ENCODE measurements at places on chromosomes 7 and 10.

GRCh38 chr10:75371010-75371409, 30.6 kb downstream of the ZNF503 start:
- DNase-seq, result no peak

- DNase-seq, result no peak
Measured at GRCh38 chr7:68503400-68503799, 1094.9 kb upstream of the AUTS2 start.

DNA sequence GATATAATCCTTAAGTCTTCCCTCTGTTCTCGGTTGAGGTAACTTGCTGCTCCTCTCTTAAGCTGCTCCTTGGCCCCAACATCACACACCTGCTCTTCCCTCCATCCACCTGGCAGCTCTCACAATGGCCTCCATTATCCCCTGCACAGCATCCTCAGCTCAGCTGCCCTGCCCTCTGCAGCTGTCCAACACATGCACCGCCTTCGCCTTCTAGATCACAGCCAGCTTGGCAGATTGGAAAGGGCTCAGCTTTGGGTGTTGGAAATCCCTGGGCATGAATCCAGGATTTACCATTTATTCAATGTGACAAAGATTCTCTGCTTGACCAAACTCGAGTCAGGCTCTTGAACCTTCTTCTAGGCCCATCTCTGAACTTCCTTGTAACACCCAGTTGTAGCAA, 20.6 kb downstream of the RGR start:
- no peak for DNase-seq

- DNase-seq, result no peak
Measured at GRCh38 chr7:115198143-115198542, 276.2 kb downstream of the MDFIC start.

DNA sequence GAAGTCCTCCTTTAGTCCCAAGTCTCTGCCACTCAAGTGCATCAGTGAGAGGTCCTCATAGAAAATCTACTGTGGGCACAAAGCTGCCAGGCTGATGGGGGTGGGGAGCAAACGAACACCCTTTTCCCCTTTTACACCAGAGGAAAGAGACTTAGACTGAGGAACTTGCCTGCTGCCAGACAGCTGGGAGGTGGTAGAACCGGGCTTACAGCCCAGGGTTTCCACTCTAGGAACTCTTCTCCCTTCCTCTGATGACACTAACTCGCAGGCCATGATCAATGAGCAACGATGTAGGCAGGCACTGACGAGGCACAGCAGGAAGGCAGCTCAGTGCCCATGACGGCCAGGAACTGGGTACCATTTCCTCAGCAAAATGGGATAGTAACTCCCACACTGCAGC, 11.0 kb upstream of the SH2D4B start:
- no peak for DNase-seq

- no peak for DNase-seq
Measured at GRCh38 chr10:8076933-8077332, 22.4 kb downstream of the GATA3 start.

DNA sequence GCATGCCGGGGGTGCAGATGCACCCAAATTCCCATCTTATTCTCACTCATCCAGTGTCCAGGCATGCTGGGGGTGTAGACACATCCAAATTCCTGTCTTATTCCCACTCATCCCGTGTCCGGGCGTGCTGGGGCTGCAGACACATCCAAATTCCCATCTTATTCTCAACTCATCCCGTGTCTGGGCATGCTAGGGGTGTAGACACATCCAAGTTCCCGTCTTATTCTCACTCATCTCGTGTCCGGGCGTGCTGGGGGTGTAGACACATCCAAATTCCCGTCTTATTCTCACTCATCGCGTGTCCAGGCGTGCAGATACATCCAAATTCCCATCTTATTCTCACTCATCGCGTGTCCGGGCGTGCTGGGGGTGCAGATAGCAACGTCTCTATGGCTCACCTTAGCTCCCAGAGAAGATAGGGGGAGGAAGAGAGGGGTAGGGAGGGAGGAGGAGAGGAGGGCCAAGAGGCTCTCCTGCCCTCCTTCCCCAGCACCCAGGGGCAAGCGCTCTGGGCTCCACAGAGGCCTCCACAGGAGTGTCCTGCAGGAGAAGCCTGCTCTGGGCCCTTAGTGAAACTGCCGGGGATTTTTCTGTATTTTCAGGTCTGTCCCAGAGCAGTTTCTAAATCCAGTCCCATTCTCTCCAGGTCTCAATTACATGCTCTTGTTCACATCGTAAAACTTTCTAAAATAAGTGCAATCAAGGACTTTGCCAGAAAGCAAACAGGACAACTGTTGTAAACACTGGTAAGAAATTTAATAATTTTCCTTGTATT, 210.8 kb downstream of the DIP2C start:
- DNase-seq, result no peak

DNA sequence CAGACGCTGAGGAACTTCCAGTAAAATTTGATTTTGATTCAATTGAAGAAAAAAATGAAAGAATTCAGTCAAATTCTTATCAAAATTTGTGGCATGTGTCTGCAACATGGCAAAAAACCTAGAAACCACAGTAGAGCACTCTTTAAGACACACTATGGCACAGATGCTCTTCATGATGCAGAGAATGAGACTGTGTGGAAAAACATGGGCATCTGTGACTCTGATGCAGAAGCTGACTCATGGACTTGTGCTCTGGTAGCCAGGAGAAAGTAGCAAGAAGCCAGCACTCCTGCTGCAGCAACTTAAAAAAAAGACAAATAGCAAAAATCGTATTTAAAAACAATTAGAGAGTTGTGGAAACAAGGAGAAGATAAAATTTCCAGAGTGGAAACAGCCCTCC, 8.9 kb upstream of the KCNK18 start:
- DNase-seq, result no peak

DNA sequence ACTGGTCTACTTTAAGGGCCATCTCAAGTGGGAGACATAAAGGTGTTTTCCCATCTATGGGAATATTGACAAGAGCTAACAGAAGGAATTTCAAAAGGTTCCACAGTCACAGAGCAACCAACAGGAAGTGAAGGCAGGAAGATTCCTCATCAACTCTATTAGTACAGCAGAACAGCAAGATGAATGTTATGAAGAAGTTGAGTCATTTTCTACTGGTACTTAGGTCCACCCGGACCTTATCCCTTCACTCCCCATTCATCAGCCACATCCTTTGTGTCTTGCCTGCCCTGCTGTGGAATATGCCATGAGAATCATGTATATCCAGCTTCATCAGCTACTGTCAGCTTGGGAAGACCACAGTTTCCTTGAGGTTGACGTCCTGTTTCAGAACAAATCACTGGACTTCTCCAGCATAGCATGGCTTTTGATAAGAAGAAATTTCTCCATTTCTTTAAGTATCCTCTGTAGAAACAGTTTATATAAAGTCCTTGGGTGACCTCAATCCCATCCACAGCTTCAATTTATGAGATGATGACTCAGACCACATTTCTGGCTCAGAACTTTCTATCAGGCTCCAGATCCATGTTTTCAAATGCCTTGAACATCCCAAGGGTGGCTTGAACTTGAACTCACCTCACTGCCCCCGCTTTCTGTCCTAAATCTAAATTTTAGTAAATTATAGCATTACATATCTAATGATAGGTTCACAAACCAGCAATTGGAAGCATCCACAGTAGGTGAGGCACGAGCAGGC, 84.9 kb upstream of the AGK start:
- no peak for DNase-seq

Data from sciatic nerve (tissue), 2 donors.